Effector memory CD4-positive, alpha-beta T cell (primary cell): ENCODE measurements at places on chromosomes 5 and 9.

DNA sequence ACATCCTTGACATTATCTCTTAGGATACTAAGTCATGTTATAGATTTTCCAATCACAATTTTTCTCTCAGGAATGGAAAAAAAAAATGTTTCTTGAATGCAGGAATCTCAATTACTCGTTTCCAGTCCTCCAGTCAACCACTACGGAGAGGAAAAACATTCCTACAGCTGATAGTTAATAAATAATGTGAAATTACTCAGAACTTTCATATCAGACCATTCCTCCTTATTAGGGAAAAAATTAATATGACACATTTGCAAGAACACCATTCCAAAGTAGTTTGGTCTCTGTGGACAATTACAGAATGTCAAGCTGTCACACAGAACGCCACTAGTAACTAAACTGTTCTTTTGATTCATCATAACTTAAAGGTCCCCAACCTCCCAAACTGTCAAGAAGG is 31.5 kb downstream of the MED27 start:
- no peaks in the 10 kb centered on the region for H3K4me1 ChIP-seq
- no peak overlapping the region for H3K4me3 ChIP-seq
- H3K27ac ChIP-seq, result no peak overlapping the region
- no peaks in the 10 kb centered on the region for H3K27me3 ChIP-seq
- H3K36me3 ChIP-seq, result no peaks in the 10 kb centered on the region
- no peak for DNase-seq

DNA sequence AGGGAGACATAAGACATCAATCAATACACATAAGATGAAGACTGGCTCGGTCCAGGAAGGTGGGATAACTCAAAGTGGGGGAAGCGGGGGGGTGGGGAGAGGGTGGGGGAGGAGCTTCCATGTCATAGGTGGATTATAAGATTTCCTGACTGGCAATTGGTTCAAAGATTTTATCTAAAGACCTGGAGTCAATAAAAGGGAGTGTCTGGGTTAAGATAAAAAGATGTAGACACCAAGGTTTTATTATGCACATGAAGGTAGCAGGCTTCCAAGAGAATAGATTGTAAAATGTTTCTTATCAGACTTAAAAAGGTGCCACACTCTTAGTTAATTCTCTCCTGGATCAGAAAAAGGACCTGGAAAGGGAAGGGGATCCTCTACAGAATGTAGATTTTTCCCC is 25.6 kb upstream of the OTULINL start:
- no peak for DNase-seq
- H3K4me3 ChIP-seq, result no peak overlapping the region
- no peaks in the 10 kb centered on the region for H3K4me1 ChIP-seq
- no peak overlapping the region for H3K27ac ChIP-seq
- H3K27me3 ChIP-seq, result no peaks in the 10 kb centered on the region

DNA sequence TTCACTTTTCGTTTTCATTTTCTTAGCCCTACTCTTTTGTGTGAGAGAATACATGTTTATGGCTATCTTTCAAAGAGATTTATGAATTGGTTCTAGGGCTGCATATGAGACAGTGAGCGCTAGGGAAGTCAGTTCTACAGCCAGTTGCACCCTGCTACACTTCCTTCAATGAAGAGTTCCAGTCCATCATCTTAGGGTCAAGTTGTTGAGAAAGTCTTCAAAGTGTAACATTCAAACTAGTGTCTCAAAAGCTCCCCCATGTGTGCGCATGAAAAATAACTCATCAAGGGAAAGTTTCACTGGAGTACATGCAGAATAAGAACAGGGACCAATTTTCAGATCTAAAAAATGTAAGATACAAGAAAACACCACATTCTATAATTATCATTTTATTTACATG is 317.2 kb downstream of the DEPDC1B start:
- no peaks in the 10 kb centered on the region for H3K4me1 ChIP-seq
- H3K36me3 ChIP-seq, result no peaks in the 10 kb centered on the region
- H3K27ac ChIP-seq, result no peak overlapping the region
- H3K4me3 ChIP-seq, result no peak overlapping the region
- H3K27me3 ChIP-seq, result no peaks in the 10 kb centered on the region
- no peak for DNase-seq

DNA sequence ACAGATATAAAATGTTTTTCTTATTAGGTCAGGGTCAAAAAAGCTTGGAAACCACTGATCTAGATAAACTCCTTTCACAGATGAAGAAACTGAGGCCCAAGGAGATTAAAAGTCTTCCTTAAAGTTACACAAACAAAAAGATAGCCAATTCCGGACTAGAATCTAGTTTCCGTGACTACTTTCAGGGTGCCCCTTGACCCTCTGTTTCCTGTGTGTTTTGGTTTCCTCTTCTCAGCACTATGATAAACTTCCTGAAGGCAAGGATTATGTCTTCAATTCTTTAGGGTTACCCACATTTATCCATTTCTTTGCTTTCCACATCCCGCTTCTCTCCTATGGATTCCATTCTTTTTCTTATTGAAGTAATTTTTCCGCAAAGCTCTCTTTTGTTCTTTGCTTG is 83.1 kb downstream of the ADAMTS12 start:
- no peaks in the 10 kb centered on the region for H3K4me1 ChIP-seq
- no peaks in the 10 kb centered on the region for H3K27me3 ChIP-seq
- DNase-seq, result no peak
- H3K27ac ChIP-seq, result no peak overlapping the region

GRCh38 chr5:164053123-164053522 is 547.7 kb downstream of the MAT2B start:
- H3K27ac ChIP-seq, result no peak overlapping the region
- DNase-seq, result no peak
- H3K4me1 ChIP-seq, result no peaks in the 10 kb centered on the region

DNA sequence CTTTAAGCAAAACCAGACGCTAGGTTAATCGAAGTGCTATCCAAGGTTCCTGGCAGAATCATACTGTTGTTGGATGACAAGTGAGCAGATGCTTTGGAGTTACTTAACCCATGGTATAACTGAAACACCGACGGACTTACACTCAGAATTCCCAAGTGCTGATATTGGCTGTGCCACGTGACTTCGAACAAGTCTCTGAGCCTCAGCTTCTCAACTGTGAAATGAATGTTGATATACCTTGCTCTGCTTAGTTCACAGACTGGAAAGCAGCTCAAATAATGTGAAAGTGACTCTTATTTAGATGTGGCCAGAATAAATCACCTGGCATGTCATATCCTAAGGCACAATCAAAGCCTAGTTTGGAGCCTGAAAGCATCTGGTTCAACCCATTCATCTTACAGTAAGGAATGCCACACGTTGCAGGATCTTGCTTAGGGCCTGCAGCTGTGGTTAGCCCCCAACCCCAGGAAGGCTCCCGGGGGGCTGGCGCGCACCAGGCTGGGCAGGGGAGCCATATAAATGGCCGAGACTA is 759 bp downstream of the GEMIN5 start:
- H3K4me1 ChIP-seq, result peaks cover 16% of the 10 kb centered on the region
- H3K27ac ChIP-seq, result peak overlapping the region; percentile 64
- no peaks in the 10 kb centered on the region for H3K27me3 ChIP-seq
- peaks cover 5% of the 10 kb centered on the region for H3K36me3 ChIP-seq

DNA sequence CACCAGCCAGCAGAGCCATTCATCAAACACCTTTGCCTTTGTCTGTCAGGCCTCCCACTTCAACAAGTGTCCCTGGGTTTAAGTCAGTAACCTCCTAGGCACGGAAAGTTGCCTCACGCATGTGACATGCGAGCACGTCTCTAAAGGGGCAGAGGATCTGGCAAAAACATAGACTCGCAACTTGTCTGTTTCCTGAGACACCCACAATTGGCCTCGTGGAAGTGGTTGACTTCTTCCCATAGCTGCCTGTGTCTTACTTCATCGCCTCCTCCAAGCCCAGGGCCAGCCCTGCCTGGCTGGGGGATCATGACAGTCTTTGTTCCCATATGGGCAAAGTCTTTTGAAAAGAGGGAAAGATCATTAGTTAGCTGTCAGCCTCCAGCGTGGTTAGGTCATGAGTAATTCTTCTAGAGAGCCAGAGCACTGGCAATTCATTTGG is 35.5 kb upstream of the GLRX start:
- DNase-seq, result no peak
- H3K27me3 ChIP-seq, result no peaks in the 10 kb centered on the region
- H3K4me3 ChIP-seq, result no peak overlapping the region

DNA sequence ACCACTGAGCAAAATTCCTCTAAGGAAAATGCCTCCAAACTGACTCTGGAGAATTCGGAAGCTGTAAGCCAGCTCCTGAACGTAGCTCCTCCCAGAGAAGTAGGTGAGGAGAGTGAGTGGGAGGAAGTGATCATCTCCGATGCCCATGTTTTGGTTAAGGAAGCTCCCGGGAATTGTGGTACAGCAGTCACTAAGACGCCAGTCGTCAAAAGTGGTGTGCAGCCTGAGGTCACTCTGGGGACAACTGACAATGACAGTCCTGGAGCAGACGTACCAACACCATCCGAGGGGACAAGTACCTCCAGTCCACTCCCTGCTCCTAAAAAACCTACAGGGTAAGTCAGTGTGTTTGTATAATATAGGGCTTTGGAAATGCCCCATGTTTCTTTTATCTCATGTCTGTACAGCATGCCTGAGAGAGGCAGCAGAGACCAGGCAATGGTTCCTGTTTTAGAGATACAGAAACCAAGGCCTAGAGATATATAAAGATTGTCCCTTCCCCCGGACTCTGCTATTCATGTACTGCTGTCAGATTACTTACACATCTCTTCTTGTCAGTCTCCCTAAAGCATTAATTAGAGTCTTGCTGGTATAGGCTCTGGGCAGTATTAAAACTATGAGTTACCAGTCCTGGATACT is 23.9 kb downstream of the HMGXB3 start:
- DNase-seq, result no peak
- H3K36me3 ChIP-seq, result peaks cover 78% of the 10 kb centered on the region
- H3K27ac ChIP-seq, result no peak overlapping the region
- no peak overlapping the region for H3K4me3 ChIP-seq
